GM23248 (cell line): ENCODE measurements at places on chromosomes 3 and 15.

DNA sequence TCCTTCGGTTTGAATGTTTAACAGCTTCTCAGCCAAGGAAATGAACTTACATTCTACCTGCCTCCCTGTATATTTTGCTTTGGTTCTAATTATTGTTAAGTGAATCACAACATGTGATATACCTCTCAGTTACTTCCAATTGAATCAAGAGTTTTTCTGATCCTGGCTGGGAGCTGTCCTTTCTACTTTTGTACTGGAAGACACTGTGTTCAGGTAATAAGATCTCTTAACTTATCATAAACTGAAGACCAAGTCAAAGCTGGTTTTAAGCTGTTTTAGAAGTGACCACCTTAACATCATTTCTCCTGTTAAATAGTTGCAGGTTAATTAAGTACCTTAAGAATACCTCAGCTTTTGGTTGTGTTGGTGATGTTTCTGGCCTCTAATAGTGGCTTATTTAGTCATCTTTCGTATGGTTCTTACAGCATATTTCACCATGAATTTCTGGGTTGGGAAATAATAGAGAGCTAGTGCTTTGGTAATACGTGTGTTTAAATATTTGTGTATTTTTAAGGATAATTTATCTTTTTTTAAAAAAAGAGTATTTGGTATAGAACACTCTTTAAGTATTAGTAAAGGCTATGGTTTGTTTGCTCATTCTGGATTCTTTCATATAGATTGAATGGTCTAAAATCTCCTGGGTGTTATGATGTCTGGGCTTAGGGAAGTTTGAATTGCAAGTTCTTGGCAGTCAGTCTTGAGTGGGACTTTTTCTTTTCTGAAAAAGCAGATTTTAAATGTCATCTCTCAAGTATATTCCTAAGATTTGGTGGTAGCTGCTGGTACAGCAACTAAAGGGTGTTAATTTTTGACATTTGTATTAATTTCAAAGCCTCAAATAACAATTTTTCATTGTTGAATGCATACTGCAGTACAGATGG, 1.6 kb downstream of the RAB8B start:
- peak; percentile 48 for DNase-seq

- no peak for DNase-seq
Observed at GRCh38 chr3:171038342-171038741, 11.8 kb upstream of the SLC2A2 start.

DNA sequence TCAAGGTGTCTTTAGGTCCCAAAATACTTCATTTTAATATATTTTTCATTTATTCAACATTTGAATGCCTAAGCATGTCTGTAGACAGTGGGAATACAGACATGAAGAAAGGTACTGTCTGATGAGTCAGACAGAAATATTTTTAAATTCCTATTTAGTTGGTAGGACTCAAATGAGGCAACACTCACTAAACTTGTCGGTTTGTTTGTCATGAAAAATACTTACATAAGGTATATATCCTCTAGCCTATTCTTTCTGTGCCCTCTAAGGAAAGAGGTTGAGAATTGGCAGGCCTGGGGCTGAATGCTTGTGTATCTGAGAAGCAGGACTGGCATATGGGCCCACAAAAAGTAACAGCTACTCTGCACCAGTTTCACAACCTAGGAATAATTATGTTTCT, 423.6 kb upstream of the MDFIC2 start:
- peak; percentile 65 for DNase-seq

DNA sequence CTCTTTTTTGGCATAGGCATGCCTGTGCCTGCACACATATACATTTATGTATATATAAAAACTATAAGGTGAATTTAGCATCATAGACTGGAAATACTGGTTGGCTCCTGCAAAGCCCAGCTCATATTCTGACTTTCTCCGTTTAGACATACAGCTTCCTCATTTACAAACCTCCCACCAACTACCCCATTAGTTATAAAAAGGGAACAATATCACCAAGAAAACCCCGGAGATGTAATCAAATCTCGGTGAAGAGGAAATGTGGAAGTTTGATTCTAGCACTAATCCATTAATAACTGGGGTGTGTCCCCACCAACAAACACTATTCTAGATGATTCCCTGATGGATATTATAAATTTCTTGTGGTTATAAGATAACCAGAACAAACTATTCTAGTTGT, 517.7 kb upstream of the TBL1XR1 start:
- no peak for DNase-seq

DNA sequence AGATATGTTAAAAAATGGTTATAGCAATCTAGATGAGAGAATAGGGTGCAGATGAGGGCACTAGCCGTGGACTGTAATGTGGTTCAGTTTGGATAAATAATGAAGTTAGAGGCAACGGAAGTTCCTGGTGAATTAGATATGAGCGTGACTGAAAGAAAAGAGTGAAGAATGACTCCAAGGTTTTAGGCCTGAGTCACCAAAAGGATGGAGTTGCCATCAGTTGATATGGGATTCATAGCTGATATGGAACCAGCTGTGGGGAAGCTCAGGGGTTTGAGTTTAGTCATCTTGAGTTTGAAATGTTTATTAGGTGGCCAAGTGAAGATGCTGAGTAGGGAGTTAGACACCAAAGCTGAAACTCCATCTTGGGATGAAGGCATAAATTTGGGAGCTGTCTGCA, 66.2 kb downstream of the SSR3 start:
- DNase-seq, result peak; percentile 69

DNA sequence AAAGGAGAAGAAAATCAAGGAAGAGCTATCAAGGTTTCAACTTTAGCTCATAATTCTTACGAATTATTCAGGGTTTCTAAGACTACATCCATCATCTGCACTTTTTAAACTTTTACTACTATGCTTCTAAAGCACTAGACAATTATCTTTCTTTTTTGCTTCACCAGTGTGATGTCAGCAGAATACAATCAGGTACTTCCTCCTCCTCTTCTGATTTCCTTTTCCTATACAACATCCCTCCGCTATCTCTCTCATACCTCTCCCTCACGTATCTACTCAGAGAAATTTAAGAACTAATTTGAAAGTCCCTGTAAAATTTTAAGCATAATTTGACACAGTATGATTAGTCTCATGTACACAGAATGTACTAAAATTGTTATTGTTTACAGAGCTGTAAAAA, 47.3 kb upstream of the USP50 start:
- DNase-seq, result no peak

DNA sequence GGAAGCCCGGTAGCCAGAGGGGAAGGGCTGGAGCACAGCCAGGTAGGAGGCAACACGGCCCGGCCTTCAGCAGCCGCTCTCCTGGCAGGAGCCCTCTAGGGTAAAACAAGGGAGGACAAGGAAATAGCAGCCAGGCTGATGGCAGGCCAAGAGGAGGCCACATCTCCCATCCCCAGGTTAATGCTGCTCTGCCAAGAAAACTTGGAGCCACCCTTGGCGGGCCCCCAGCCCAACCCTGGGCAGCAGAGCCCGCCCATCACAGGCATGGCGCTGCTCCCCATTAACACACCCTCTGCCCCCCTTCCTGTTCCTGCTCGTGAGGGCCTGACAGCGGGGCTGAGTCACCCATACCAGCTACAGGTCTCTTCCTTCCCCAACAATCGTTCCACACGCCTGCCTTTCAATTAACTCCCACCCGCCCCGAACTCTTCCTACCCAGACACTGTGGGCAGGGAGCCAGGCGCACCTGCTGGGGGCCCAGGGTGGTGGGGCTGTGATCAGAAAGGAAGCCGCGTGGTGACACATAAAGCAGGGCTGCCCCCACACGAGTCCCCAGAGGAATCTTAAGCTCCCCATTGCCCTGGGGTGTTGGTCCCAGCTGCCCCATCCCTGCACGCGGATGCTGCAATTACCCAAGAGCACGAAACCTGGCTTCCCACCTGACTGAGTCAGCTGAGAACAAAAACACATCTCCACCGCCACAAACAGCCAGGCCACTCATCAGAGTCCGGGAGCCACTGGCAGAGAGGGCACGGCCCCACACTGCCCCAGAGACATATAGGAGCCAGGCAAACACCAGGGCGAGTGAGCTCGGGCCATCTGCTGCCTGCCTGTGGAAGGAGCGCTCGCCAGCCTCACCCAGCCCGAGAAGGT, at the start of gene C15orf62:
TSS of gene C15orf62 (plus strand) at position 707 of the 873 bp plus-strand sequence. CDS start 516 bp downstream, outside the sequence.
- peak; percentile 33 for DNase-seq

DNA sequence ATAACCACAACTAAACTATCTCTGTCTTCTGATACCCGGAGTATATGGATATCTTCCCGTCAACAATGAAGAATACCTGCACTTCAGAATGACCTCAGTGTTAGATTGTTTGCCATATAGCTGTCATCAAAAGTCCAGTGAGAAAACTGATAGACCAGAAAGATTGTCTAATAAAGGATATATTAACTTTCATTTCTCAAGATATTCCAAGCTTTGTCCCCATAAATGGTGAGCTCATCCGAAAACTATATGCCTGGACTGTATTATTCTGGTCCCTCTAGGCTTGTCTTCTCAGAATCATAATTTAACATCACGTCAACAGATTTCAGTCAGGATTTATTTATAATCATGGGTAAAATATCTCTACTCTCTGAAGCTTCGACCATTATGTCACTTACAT, 100.5 kb downstream of the ATP8B4 start:
- DNase-seq, result no peak

DNA sequence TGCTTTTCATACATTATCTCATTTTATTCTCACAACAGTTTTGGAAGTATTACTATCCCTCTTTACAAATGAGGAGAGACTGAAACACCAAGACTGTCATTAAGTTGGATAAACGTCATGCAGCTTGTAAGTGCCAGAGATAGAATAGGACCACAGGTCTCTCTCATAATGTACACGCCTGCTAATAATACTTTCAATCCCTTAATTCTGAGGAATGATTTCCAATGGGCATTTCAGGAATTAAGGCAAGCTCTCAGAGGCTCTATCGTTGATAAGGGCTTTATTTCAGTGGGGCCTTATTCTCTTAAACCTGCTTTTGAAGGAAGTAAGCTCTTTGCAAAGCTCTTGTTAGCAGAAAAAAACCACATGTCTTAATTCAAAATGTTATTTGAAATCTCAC, 229.1 kb downstream of the NFKBIZ start:
- DNase-seq, result no peak

DNA sequence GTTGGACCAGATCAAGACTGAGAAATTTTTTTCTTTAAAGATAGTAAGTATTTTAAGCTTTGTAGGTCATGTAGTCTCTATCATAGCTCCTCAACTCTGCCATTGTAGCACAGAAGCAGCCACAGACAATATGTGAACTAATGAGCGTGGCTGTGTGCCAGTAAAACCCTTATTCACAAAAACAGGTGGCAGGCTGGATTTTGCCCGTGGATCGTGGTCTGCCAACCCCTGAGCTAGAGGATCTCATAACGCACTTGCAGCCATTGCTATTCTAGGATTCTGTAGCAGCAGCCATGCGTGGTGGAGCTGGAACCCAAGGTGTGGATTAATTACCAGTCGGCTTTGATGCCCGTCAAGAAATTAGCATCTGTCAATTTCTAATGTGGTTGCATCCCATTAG, 68.7 kb upstream of the PLXNA1 start:
- DNase-seq, result no peak

DNA sequence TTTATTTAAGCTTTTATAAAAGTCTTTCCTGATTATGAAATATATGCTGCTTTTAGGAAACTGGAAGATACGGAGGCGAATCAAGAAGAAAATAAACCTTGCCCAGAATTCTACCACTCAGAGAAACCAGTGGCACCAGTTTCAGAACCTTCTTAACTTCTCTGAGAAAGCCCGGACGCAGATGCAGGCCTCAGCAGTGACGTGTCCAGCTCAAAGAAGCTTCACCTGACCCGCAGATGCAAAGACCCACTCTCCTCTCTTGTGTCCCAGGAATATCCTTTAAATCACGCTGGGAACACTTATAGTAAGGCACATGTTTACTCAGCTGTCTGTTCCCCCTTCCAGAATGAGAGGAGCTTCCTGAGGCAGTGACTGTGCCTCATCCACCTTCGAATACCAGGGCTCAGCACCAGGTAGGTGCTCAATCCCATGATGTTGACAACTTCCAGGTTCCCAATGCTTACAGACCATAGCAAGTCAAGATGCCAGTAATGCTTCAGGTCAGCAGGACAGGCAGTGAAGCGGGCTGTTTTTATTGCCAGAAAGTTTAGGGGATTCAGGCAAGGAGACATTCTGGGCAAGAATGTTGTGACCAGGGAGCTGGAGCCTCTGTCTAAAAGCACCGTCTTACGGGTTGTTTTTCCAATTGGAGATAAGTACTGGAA, 39.9 kb upstream of the LDHAL6B start:
- no peak for DNase-seq

DNA sequence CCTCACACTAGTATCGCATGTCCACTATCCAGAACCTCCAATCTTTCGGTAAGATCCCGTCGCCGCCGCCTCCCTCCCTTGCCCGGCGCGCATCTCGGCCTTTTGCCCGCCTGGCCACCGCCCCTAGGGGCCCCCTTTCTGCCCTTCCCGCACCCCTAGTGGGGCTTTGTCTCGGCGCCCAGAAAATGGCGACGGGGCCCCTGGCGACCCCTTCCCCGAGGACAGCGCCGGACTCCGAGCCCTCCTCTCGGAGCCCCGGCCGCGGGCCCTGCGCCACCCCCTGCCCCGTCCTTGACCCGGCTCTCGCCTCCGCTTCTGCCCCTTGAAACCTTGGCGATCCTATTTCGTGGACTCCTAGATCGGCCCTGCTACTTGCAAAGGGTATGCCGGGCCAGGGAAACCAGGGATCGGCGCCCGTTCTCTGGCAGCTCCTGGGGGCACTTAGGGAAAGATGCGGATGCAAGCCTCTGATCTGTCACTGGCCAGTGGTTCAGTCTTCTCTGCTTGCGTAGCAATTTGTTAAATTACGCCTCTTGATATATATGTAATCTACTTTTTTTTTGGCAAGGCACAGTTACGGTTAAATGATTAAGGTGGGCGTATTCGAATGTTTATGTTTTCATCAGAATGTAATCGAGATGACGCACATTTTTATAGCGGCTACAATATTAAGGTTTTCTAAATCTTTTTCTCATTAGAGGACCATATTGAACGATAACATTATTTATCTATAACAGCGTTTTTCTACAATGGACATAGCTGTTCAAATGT, 603 bp downstream of the EIF1B start:
- DNase-seq, result peak; percentile 69

- DNase-seq, result no peak
Observed at GRCh38 chr3:44068753-44069152, 172.9 kb upstream of the TOPAZ1 start.

- DNase-seq, result peak; percentile 66
Observed at GRCh38 chr3:129315223-129315997, 36.7 kb downstream of the HMCES start.

DNA sequence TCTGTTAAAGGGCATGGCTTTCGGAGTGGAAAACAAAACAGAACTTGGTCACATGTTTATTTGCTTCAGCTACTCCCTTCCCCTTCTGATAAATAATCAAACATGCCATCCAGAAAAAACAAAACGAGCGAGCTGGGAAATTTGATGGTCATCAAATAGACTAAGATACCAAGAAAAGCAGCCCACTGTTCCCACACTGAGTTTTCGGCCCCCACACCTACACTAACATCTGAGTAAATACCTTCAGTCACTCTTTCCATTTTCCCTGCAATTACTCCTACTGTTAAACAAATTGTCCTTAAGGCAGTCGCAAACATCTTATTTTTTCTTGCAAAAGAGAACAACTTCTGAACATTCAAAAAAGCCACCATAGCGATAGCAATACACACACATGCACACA, 454.6 kb downstream of the FOXP1 start:
- no peak for DNase-seq

GRCh38 chr3:48405343-48405881, 24.5 kb downstream of the PLXNB1 start:
- DNase-seq, result no peak

- DNase-seq, result no peak
Observed at GRCh38 chr3:3816034-3816433, 16.8 kb downstream of the LRRN1 start.
